RKO (cell line): ENCODE measurements at places on chromosomes 3 and 15.

DNA sequence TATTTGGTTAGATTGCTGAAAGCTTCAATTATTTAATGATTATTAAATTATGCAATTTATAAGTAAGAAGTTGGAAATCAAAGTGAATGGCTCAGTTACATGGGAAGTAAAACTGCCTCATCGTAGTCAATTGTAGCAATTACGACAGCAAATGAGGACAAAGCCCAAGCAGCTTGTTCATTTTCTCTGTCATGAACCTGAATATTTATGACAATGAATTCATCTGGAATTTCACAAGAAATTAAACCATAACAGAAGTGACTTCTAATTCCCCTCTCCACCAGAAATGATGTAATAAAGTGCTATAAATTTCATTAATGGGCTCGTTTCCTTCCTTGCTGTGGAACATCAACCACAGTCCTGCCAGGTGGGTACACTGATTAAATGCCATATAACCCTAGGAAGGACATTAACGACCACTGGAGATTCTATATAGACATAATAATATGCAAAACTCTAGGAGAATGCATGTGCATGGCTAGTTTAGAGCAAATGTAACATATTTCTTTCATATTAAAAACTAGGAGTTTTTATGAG lies 273.8 kb upstream of the DCBLD2 start:
- DNase-seq = no peak

DNA sequence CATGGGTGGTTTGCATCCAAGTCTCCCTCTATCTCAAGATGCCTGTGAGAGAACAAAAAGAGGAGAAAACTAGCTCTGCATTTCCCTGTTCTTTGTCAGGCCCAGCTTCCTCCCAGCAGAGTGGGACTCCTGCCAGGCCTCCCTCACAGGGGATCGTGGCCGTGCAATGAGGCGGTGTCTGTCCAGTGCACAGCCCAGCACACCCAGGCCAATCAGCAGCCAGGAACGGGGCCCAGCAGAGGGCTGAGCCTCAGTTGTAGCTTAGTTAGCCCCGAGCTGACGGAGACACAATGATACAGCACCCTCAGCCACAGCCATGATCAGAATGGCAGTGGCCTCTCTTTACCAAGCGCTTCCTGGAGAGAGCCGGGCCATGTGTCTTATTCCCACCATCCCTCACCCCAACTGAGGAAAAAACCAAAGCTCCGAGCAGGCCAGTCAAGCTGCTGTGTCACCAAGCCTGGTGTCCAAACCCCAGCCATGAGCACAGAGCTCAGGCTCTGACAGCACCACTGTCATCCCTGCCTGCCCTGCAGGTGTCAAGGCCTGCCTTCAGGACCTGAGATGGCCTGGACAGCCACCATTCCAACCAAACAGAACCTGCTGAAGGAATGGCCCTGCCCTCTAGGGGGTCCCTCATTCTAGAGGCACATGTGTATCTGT lies 71.1 kb downstream of the DNAJB8 start:
- no peak for DNase-seq

DNA sequence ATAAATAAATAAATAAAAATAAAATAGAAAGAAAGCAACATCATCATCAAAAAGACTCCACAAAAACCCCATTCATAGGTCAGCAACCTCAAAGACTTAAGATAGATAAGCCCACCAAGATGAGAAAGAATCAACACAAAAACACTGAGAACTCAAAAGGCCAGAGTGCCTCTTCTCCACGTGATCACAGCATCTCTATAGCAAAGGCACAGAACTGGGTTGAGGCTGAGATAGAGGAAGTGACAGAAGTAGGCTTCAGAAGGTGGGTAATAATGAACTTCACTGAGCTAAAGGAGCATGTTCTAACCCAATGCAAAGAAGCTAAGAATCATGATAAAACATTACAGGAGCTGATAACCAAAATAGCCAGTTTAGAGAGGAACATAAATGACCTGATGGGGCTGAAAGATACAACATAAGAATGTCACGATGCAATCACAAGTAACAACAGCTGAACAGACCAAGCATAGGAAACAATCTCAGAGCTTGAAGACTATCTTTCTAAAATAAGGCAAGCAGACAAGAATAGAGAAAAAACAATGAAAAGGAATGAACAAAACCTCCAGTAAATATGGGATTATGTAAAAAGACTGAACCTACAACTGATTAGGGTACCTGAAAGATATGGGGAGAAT lies 26.4 kb downstream of the GNB5 start:
- no peak for DNase-seq

GRCh38 chr3:17846466-17846865 lies 104.0 kb upstream of the TBC1D5 start:
- no peak for DNase-seq

GRCh38 chr3:54822206-54822605 lies 105.7 kb downstream of the LRTM1 start:
- DNase-seq = no peak

DNA sequence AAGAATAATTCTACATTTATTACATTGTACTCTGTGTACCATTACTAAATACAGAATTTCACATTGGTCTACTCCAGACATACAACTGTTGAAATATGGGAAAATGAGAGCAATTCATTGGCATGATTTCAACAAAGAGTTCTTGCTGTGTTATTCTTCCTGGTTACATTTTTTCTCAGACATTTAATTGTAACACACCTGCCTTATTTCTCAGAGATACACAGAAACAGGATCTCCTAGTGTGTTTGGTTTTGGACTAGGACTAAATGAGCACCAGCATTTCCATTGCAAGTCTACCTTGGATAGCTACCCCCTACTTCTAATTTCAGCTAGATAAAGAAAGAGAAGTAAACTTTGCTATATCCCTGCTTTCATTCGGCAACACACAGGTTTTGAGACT lies 274.3 kb upstream of the CNTN4 start:
- no peak for DNase-seq

DNA sequence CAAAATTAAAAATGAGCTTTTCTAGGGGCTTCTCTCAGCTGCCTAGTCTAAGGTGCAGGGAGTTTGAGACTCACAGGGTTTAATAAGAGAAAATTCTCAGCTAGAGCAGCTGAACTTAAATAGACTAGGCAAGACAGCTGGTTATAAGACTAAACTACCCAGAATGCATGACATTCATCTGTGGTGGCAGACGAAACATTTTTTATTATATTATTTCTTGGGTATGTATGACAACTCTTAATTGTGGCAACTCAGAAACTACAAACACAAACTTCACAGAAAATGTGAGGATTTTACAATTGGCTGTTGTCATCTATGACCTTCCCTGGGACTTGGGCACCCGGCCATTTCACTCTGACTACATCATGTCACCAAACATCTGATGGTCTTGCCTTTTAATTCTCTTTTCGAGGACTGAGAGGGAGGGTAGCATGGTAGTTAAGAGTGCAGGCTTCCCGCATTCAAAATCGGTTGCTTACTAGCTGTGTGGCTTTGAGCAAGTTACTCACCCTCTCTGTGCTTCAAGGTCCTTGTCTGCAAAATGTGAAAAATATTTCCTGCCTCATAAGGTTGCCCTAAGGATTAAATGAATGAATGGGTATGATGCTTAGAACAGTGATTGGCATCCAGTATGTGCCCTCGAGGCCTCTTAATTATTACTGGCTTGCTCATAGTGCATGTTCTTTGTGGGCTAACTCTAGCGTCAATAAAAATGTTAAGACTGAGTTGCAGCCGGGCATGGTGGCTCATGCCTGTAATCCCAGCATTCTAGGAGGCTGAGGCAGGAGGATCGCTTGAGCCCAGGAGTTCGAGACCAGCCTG lies 984 bp downstream of the CCR5 start:
- no peak for DNase-seq

DNA sequence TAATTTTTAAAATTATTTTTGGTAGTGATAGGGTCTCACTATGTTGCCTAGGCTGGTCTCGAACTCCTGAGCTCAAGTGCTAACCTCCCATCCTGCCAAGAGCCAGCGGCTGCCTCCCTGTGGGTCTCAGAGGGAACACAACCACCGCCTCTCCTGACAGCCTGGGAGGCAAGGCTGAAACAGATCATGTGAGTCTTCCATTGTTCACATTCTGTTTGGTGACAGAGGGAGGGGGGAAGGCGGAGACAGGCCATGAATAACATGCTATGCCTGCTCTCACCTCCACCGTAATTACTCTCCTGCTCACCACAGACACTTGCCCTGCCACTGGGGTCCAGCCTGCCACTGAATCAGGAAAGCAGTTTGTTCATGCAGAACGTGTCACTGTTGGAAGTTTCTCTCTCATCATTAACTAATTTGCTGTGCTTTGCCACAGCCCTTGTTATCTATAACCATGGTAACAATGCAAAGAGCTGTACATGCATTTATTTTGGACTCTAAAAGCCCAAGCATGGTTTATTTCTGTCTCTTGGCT lies 78.4 kb upstream of the RASGRF1 start:
- no peak for DNase-seq

DNA sequence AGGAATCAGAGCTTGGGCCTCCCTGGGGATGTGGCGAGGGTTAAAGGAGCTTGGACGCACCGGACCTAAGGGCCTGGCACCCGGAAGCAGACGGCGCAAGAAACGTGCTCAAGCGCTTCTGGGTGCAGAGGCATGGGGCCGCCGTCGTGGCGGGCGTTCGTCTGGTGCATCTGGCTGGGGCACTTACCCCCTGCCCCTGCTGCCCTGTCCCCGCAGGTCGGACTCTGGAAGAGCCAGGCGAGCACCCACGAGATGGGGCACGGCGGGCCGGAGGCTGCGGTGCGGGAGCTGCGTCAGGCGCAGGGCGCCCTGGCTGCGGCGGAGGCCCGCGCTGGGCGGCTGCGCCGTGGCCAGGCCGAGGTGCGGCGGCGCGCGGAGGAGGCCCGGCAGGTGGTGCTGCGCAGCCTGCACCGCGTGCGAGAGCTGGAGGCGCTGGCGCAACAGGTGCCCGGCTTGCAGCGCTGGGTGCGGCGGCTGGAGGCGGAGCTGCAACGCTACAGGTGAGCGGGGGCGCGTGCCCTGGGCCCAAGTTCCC lies 2.5 kb downstream of the EFCC1 start:
- no peak for DNase-seq

DNA sequence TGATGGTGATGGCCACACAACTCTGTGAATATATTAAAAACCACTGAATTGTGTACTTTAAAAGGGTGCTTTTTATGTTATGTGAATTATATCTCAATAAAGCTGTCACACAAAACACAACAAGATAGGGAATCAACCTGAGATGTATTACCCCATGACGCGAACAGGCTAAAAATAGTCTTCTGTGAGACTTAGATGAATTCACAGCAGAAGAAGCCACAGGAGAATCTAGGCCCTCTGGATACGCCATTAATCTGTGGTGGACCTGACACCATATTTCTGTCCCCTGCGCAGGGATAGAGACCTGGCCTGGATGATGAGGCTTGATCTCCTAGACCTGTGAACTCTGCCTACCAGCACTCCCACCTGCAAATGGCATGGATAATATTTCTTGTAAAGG lies 146.0 kb upstream of the HACD2 start:
- no peak for DNase-seq
